ENCODE measurements at places on chromosomes 7 and 10.
A peak's percentile ranks its signal among the peaks of the same experiment; 100 is the strongest.

DNA sequence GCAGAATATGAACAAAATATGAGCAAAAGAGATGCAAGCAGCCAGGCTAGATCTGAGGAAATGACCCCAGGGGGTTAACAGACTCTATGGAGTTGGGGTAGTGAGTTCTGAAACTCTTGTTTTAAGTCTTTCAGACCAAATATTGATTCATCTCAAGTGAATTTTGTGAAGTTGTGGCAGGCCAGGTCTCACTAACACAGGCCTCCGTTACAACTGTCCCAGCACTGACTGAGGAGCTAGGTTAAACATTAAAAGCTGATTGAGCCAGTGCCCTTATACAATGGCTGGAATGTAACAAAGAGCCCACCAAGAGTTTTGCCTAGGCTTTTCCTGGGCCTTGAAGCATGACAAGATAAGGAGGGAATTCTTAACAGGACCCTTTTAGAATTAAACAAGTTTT is 192.3 kb upstream of the STK17A start:
- no peak for DNase-seq

GRCh38 chr10:120282846-120283492 is 174.1 kb upstream of the PLPP4 start:
- no peak for DNase-seq

DNA sequence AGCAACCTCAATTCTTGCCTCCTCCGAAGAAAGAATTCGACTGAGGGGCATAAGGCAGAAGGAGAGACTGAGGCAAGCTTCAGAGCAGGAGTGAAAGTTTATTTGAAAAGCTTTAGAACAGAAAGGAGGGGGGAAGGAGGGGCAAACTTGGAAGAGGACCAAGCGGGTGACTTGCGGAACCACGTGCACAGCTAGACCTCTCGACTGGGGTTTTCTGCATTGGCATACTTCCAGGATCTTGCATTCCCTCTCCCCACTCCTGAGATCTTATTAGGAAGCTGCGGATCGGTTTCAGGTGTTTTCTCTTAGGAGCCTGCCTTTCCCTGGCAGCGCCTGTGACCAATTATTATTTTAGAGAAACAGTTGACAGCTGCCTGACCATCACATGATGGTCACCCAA is 20.3 kb upstream of the CPXM2 start:
- no peak for DNase-seq

GRCh38 chr10:110107430-110107829 is 99.6 kb downstream of the ADD3 start:
- DNase-seq: no peak

DNA sequence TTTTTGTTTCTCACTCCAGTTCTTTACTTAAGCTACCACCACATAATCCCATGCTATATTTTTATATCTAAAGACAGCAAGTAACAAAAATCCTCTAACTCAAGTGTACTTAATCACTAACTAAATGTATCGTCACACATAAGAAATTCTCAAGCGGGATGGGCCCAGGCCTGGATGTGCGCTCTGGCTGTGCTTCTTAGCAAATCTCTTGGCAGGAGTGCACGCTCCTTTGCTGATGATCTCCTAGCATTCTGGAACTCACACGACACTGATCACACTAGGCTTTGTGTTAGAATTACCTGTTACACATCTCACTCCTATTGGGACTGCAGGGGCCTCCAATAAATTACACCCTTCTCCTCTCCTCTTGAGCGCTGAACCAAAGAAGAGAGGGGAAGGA is 46.7 kb upstream of the CALD1 start:
- DNase-seq: no peak

GRCh38 chr10:79195091-79195923 is 126.5 kb downstream of the ZMIZ1 start:
- DNase-seq: peak; percentile 89

DNA sequence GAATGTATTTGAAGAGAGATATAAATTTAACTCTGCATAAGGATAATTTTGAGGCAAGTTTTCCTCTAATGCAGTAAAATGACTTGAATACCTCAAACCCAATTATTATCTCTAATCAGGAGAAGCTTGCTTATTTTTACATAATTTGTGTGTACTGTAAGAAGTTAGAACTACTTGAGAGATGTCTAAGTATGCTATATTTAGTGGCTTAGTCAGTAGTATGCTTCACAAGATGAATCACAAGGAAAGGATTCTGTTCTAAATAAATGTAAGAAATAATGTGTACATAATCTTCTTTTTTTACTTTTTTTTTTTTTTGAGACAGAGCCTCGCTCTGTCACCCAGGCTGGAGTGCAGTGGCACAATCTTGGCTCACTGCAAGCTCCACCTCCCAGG is 13.7 kb downstream of the PHTF2 start:
- no peak for DNase-seq

DNA sequence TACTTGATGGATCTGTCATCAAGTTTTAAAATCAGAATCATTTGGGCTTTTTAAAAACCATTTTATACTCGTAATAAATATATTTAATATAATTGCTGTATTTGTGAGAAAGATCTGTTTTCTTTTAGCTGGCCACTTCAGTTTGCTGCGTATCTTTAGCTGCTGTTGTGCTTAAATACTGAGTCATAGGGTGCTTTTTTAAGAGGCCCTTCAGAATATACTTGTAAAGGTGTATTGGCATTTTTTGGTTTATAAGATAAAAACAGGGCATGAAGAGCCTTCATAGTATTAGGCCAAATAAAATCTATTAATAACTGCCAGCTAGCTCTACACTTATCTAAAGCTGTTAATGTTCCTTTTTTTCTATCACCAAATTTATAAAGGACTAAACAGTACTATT is 43.8 kb downstream of the STK17A start:
- no peak for DNase-seq

- DNase-seq: no peak
Measured at GRCh38 chr10:24012249-24012803, 196.6 kb upstream of the KIAA1217 start.

- DNase-seq: peak; percentile 66
Measured at GRCh38 chr7:157139111-157139809, 534 bp downstream of the UBE3C start.

DNA sequence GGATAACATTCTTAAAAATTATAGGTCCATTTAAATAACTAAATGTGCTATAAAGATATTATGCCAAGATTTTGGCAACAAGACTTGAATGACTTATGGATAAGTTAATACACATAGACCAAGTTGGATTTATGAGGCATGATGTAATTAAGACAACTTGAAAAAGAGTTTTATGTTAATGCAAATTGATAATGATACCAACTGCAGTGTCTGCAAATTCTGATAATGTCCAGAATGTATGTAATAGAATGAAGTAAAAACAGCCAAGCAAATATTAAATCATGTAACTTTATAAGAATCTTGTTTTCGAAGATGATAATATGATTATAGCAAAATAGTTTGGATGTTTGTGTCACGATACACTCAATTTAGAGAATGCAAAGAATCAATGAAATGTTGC is 868.3 kb downstream of the DNAJB9 start:
- no peak for DNase-seq

- DNase-seq: no peak
Measured at GRCh38 chr7:37218956-37219355, 229.7 kb downstream of the ELMO1 start.

DNA sequence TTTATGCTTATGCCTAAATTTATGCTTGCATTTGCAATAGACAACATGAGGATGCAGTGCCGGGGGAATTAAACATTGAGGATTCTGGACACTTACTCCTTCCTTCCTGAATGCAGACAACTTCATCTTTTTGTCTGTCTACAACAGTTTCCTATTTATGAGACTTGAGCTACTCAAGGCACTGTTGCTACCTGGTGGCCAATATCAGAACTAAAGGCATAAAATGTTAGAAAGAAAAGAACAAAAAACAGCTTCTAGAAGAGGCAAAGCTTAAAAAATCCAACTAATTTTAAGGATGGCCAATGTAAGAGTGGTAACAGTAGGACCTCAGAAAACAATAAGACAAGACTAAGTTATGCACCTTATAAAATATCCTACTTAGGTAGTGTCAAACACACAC is 144.5 kb upstream of the PTN start:
- DNase-seq: no peak

DNA sequence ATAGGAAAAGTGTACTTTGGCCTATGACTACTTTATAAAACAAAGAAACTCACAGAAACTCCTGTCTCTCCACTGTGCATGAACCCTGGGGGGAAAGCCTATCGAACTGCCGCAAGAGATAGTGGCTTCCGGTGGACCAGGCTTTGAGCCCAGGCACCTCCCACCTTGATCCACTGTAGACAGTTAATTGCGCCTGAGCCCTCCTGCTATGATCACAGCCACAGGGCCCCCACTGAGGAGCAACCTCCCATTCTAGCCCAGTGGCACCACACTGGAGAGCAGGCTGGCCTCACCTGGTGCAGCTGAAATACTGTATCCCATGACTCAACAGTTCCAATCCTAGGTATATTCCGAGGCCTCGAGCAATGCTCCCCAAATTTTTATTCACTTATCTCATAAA is 98.8 kb downstream of the COBL start:
- no peak for DNase-seq

DNA sequence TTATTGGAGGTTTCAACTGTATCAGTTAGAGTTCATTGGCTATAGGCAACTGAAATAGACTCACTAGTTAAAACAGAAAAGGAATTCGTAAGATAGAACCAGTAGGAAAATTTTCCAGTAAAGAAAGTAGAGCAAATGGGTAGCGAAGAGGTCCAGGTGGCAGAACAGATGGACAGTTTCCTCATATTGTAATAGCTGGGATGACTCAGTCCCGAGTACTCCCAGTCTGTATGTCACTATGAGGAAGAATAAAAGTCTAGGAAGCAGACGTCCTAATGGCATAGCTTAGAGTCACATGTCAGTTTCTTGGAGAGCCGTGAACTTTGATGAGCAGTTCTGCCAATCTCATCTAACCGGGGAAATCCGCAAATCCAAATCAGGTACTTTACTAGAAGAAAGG is 95.3 kb downstream of the RNF32 start:
- no peak for DNase-seq

DNA sequence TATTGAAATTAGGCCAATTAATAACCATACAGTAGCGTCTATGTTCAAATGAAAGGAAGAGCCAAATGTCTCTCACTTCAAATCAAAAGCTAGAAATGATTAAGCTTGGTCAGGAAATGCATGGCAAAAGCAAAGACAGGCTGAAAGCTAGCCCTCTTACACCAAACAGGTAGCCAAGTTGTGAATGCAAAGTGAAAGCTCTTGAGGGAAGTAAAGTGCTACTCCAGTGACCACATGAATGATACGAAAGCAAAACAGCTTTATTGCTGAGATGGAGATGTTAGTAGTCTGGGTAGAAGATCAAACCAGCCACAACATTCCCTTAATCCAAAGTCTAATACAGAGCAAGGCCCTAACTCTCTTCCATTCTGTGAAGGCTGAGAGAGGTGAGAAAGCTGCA is 123.8 kb downstream of the TEX36 start:
- DNase-seq: no peak

- DNase-seq: no peak
Measured at GRCh38 chr7:130210181-130210935, 2.7 kb downstream of the SSMEM1 start.

GRCh38 chr10:71973777-71974488 is 9.7 kb downstream of the CHST3 start:
- peak; percentile 33 for DNase-seq

- no peak for DNase-seq
Measured at GRCh38 chr7:141354251-141354650, 197.0 kb upstream of the AGK start.

DNA sequence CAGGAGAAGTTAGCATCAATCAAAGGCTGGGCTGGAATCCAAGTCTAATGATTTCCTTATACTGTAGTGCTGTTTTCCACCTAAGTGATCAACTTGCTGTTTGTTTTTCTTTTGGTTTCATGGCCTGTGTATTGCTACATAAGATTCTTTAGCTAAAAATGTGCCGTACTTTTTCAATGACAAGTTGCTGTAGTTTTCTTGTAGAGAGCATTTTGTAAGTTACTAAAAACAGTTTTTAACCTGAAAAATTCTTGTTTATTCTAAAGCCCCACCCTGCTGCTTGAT is 1.3 kb downstream of the HELLS start:
- no peak for DNase-seq

- no peak for DNase-seq
Measured at GRCh38 chr7:98130959-98131358, 24.3 kb downstream of the LMTK2 start.

DNA sequence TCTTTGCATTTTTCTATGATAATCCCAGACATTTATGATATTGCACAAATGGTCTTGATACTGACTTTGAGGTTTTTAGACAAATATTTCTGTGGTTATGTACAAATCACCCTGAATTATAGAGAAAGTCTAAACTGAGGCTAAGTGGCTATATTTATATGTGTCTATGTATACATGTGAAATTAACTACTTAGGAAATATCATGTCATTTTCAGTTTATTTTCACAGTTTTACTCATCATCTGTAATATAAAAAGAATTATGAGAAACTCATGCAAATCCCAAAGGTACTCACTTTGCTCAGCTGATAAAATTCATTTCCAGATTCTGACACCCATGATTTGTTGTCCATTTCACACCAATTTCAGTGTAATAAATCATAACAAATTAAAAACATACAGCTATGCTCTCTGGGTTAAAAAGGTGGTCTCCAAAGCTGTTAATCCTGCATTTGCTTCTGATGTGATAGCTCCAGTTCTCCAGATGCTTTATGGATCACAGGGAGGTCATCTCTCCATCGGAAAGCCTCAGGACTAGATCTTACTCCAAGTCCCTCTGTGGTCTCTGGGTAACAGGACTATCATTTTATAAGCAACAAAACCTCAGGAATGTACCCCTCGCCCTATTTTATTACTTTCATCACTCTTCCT is 673.9 kb downstream of the PARD3 start:
- DNase-seq: no peak

GRCh38 chr10:15660990-15661389 is 58.7 kb downstream of the ITGA8 start:
- no peak for DNase-seq

GRCh38 chr7:80467069-80467468 is 44.8 kb downstream of the GNAT3 start:
- DNase-seq: no peak

- peak; percentile 52 for DNase-seq
Measured at GRCh38 chr7:43569424-43569823, 13.5 kb upstream of the STK17A start.

GRCh38 chr7:25427721-25428120 is 199.4 kb upstream of the NPVF start:
- no peak for DNase-seq

DNA sequence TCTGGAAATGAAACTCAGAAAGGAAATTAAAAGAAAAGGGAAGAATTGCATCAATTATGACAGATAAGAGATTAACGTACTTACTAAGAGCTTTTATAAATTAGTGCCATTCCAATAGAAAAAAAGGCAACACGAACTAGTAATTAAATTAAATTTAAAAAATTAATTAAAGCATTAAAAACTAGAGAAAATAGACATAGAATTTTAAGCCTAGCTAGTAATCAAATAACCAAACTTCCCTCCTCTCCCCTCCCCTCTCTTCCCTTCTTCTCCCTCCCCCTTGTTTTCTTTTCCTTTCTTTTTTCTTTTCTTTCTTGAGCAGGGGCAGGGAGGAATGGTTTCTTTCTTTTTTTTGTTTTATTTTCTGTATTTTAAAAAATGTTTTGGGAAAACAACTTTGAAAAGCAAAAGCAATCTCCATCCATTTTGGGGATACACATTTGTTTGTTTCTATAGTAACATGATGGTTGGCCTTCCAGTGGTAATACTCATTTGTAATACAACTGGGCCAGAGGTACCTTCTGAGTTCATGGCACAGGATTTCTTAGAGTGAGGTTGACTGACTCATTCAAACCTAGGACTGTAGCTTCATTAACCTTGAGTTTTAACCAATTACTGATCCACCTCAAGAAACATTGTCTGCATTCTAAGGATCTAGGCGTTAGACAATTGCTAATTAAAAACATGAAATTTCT is 132.6 kb downstream of the ST7 start:
- no peak for DNase-seq

All from activated CD8-positive, alpha-beta T cell treated with anti-CD3 and anti-CD28 coated beads for 36 hours (primary cell).